ENCODE measurements at places on chromosomes 1 and 21. TPM values are rescaled to one million over a fixed set of nuclear protein-coding genes. Genes with fewer than 3 reads are reported as not detected.

Gene GPR25
- 0.44 TPM for total RNA-seq

Gene RGSL1
- not detected for total RNA-seq

DNA sequence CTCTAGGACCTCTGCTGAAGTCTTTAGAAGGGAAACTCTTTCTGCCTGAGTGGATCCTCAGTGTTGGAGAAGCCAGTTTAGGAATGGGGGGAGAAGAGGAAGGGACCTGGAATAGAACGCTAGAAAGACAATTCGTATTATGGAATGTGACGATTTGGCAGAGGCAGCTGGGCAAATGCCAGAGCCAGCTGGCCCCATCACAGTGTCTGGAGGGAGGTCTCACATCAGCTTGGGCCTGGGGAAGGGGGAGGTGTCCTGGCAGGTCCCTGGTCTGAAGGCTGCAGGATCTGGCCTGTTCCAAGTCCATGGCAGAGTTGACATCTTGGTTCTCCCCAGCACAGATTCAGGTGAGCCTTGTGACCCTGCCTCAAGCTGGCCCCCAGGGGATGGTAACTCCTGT is 11.3 kb downstream of the TMCC2 start:
- no peaks in the 10 kb centered on the region for H3K4me1 ChIP-seq
- no peaks in the 10 kb centered on the region for H3K36me3 ChIP-seq
- no peak overlapping the region for H3K4me3 ChIP-seq
- no peaks in the 10 kb centered on the region for H3K27me3 ChIP-seq
- DNase-seq: no peak

DNA sequence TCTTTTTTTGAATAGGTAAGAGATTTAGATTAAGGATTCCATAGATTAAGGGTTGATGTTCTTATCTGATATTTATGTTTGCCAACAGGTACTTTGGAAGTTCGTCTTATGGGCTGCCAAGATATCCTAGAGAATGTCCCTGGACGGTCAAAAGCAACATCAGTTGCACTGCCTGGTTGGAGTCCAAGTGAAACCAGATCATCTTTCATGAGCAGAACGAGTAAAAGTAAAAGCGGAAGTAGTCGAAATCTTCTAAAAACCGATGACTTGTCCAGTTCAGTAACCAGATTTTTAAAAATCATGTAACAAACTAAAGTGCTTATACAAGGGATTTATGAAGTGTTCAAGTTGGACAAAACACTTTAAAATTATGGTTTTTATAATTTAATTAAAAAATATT is 100.5 kb downstream of the PKN2 start:
- H3K27ac ChIP-seq: no peak overlapping the region
- no peak overlapping the region for H3K4me3 ChIP-seq
- no peaks in the 10 kb centered on the region for H3K27me3 ChIP-seq
- no peaks in the 10 kb centered on the region for H3K4me1 ChIP-seq

GRCh38 chr1:223330466-223330865 is 33.5 kb downstream of the SUSD4 start:
- no peaks in the 10 kb centered on the region for H3K36me3 ChIP-seq
- H3K27me3 ChIP-seq: no peaks in the 10 kb centered on the region
- H3K4me1 ChIP-seq: peaks cover 10% of the 10 kb centered on the region
- H3K27ac ChIP-seq: no peak overlapping the region
- no peak for DNase-seq

- no peak for DNase-seq
- H3K4me1 ChIP-seq: peaks cover 50% of the 10 kb centered on the region
These were observed 42.8 kb downstream of the MRPL39 start for GRCh38 chr21:25564349-25564948.

DNA sequence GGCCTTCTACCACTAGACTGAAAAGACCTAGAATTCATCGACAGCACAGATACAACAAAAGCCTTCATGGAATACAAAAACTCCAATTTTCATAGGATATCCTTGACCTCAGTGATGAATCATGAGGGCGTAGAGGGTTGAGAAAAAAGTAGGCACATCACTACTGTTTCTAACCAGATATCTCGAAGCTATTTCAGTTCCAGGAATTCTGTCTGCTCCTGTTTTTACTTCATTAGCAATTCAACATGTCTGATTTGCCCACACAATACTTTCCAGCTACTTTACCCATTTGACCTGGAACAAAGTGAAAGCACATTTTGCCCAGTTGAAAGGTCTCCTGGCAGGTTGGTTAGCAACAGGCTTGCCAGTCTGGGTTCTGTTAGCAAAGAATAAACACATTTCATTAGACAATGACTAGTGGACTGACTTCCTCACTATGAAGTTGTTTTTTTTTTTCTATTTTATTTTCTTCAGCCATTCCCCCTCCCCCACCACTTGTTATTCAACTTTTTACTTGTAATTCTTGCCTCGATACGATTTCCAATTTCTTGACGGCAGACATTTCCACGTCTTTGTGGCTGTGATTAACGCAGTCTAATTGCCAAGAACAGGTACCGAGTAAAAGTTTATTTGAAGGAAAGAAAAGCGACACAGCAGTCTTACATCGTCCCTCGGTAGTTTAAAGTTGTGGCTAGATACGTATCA is 4.0 kb upstream of the ZBTB18 start:
- H3K4me1 ChIP-seq: peaks cover 34% of the 10 kb centered on the region
- H3K36me3 ChIP-seq: no peaks in the 10 kb centered on the region
- H3K27ac ChIP-seq: peak overlapping the region; percentile 97

DNA sequence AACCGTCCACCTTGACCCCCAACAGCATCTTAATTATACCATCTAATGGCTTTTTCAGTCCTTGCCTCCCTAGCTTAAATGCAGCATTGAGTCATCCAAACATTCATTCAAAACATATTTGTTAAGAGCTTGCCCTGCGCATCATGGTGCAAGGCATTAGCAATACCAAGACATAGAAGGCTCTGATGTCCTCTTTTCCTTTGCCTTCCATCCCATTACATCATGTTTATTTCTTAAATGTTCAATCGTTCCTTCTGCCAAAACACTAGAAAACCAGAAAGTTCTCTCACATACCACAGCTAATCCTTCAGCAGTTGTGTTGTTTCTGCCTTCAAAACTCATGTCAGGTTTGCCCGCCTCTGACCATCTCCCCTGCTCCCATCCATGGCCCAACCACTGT is 29.8 kb upstream of the VTCN1 start:
- H3K27me3 ChIP-seq: peaks cover 9% of the 10 kb centered on the region
- H3K4me1 ChIP-seq: no peaks in the 10 kb centered on the region
- no peak for DNase-seq

DNA sequence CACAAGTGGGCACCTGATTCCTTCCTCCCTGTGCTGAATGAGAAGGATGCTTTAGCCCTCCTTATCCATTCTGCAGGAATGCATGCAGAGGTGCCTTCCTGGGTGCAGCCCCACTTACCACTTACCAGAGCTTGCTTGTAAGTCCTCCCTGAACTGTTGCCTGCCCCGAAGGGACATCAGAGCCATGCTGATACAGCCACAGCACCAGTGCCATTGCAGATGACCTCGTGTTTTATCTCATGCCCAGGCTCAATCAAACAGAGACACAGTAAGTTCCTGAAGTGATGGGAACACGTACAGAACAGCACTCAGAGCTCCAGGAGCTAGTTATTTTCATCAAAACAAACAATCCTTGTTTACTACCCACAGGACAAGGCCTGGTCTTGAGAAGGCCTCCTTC is 81.9 kb downstream of the ATP1A1 start:
- no peak overlapping the region for H3K27ac ChIP-seq
- no peaks in the 10 kb centered on the region for H3K4me1 ChIP-seq
- H3K4me3 ChIP-seq: no peak overlapping the region
- H3K36me3 ChIP-seq: no peaks in the 10 kb centered on the region
- DNase-seq: no peak
- no peaks in the 10 kb centered on the region for H3K27me3 ChIP-seq

DNA sequence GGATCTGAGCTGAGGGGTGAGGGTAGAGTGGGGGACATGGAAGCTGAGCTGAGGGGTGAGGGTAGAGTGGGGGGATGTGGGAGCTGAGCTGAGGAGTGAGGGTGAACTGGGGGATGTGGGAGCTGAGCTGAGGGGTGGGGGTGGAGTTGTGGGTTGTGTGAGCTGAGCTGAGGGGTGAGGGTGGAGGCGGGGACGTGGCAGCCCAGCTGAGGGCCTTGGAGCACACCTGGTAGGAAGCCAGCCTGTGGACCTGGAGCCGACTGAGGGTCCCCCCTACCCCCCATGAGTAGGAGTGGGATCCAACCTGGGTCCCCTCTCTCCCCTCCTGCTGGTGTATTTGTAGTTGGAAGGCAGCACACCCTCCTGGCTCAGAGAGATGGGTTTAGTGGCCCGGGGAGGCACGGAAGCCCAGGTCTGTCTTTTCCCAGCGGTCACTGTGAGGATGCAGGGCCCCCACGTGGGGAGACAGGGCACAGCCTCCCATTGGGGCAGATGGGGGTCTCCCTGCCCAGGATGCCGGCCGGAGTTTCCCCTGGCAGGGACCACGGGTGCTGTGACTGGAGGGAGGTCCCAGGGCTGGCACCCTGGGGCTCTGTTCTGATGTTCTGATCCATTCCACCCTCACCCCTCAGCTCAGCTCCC is 13.2 kb upstream of the NPHP4 start:
- DNase-seq: no peak
- no peak overlapping the region for H3K27ac ChIP-seq
- no peaks in the 10 kb centered on the region for H3K36me3 ChIP-seq
- no peak overlapping the region for H3K4me3 ChIP-seq

Measured in CD8-positive, alpha-beta memory T cell (primary cell).